ENCODE measurements at places on chromosomes 12 and 14. TPM values are rescaled to one million over a fixed set of nuclear protein-coding genes. Genes with fewer than 3 reads are reported as not detected.

DNA sequence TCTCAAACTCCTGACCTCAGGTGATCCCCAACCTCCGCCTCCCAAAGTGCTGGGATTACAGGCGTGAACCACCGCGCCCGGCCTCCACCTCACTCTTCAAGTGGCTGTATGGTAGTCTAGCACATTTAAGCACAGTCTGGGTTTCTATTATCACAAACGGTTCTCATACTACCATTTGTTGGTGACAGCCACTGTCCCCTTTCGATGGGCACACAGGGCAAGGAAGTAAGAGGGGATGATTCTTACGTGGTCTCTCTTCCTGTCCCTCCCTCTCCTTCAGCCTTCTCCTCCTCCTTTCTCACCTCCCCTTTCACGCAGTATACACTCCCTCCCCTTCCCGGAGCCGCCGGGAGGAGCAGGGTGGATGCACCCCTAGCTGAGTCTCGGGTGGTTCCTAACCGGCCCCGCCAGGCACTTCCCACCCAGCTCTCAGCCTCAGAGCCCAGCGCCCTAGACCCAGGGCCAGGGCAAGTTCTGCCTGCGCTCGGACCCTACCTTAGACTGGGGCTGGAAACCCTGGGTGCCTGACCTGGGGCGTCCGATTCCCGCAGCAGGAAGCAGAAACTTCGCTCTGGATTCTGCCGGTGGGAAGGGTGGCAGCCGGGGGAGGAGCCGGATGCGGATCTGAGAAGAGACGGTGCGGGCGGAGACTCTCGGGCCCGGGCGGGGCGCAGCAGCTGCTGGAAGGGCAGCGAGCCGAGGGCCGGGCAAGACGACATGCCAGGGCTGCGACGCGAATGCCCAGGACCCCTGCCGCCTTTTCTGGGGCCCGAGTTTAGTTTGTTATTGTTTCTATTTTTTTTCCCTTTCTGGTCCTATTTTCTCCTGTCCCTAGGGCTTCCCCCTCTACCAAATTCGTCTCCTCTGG, at the start of gene TEP1:
TSS of gene TEP1 (minus strand) at position 626 of the 868 bp plus-strand sequence. CDS start 5,062 bp downstream, outside the sequence.
- DNase-seq, result peak; percentile 77

P2RX2 gene
- total RNA-seq, result not detected

DNA sequence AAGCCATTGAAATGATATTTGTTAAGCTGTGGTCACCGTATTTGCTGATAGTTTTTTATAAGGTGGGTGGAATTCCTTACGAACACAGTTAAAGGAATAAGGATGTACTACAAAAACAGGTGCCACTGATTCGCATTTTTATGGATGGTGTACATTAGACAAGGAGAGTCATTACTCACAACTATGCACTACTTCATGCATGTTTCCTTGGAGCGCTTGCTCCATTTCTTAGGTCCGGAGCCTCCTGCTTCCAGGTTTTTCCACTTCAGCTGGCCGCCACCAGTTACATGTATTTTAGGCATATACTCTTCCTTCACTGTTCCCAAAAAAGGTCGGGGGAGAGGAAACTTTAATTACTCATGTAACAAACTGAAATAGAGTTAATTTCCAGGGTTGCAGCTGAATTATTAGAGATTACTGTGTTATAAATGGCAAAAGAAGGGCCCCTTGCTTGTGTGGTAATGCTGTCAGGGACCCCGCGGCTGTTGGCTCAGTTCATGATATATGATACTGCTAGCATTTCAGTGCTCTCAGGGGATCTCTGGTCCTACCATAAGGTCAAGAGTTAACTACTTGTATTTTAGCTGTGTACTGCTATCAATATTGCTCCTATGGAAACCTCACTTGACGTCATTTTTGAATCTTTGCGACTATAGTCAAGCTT, 454.7 kb downstream of the NPAS3 start:
- no peak for DNase-seq

TEX22 gene
- total RNA-seq, result 1.5 TPM

DNA sequence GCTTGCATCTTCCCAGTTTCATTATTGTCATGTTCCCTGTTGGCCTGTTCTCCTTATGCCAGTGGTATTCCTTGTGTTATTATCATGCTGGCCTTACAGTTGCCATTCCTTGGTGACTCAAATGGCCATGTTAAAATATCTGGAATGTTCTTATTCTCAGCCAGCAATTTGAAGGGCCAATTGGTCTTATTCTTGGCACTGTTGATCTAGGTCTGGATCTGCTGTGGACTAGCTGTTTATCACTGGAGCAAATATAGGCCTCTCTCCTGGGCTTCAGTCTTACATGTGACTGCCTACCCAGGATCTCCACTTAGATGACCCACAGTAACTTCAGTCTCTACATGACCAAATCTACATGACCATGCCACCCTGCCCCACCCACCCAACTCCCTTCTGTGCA, 5.4 kb downstream of the CIPC start:
- no peak for DNase-seq

- DNase-seq, result no peak
Observed at GRCh38 chr14:45373877-45374276, 120.9 kb upstream of the MIS18BP1 start.

DNA sequence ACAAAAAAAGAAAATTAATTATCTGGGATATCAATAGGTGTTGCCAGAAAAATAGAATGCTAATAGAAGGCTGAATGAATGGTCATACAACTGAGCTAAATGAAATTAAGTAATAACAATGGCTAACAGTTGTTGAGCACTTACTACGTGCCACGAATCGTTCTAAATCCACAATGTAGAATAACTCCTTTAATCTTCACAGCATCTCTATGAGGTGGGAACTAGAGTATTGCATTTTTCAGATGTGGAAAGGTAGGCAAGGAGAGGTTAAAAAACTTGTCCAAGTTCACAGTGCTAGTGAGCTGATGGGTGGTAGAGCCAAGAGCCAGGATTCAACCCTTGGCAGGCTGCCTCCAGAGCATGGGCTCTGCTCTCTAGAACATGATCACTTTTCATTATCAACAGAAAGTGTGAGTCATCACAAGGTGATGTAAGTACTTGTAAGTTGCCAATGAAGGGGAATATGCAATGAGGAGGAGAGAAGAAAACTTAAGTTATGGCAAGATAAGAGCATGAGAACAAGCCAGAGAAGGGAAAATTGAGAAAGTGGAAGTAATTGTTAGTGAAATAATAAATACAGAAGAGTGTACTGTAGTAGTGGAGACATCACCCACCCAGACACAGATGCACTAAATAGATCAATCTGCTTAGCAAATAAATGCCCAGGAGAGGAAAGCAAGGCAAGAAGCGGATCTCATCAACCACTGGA, 122.1 kb downstream of the PRKD1 start:
- peak; percentile 99 for DNase-seq

GRCh38 chr12:122403115-122403770, 19.2 kb downstream of the CLIP1 start:
- DNase-seq, result no peak

NANOG gene
- total RNA-seq, result 0.16 TPM

- no peak for DNase-seq
Observed at GRCh38 chr12:125104982-125105381, 39.7 kb downstream of the AACS start.

CCDC85C gene
- total RNA-seq, result 2.9 TPM

BLTP3B gene
- 72.9 TPM for total RNA-seq

GRCh38 chr12:4274396-4275015, 944 bp downstream of the CCND2 start:
- DNase-seq, result no peak

DNA sequence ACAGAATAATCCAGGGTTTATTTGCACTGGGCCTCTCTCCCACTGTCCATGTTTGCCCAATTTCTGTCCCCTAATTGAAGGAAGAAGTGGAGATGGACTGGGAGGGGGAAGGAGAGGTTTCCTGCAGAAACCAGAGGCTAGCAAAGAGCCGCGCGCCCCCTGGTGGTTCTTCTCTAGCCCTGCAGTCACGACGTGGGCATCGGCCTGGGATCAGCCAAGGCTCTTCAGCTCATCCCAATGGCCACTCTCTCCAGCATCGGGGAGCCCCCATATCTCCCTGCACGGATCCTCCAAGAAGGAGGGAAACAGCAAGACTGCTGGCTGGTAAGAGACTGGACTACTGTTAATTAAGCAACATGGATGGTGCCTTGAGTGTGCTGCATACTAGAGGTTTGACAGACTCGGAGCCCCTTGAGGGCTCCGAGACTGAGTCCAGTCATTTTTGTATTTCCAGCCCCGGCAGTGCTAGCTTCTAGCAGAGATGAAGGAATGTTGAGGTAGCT, 18.7 kb downstream of the ZBTB39 start:
- peak; percentile 74 for DNase-seq

DNA sequence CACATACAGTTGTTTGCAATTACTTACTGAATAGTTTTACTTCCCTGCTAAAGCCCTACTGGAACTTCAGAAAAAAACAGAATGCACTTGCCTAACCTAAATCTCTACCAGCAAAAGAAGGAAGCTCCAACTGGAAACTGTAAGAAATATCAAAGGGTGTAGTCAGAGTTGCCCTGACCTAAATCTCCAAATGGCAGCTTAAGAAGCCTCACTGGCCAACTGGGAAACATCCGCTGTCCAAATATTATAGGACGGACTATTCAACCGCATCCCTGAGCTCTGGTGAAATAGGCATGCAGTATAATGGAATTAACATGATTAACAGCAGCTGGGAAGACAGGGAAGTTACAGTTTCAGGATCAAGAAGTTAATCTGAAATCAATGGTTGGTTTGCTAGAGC, 24.3 kb downstream of the ANAPC7 start:
- DNase-seq, result no peak

DNA sequence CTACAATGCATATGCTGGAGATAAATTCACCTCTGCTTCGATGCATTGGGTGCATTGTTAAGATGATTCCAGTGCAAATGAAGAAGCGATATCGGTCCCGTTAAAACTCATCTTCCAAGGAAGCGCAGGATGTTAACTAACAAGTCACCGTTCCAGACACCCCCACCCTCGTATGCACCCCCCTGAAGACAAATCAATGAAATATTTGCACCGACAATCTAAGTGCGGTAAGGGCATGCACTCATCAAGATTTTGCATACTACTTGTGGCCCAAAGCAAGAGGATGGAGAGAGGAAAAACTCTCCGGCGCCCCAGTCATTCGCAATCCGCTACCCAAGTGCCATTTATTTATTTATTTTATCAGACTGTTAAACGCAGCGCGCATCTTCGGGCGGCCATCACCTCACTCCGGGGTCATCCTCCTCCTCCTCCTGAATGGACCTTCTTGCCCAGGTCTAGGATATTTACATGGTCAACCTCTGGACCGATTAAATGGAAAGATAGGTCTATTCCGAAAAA, 1.2 kb downstream of the NOVA1 start:
- DNase-seq, result peak; percentile 34

- DNase-seq, result no peak
Observed at GRCh38 chr14:64636980-64637429, 67.2 kb upstream of the PLEKHG3 start.

GRCh38 chr12:131159660-131160059, 206.0 kb downstream of the ADGRD1 start:
- no peak for DNase-seq

DNA sequence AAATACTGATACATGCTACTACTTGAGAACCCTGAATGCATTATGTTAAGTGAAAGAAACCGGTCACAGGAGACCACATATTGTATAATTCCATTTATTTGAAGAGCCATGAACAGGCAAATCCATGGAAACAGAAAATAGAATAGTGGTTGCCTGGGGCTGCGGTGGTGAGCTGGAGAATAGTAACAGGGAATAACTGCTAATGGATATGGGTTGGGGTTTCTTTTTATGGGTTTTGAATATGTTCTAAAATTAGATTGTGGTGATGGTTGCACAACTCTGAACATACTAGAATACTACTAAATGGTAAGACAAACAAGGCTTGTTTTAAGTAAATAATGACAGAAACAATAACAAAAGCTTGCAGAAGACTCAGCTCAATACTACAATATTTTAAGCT, 293.0 kb downstream of the BTG1 start:
- DNase-seq, result no peak

DNA sequence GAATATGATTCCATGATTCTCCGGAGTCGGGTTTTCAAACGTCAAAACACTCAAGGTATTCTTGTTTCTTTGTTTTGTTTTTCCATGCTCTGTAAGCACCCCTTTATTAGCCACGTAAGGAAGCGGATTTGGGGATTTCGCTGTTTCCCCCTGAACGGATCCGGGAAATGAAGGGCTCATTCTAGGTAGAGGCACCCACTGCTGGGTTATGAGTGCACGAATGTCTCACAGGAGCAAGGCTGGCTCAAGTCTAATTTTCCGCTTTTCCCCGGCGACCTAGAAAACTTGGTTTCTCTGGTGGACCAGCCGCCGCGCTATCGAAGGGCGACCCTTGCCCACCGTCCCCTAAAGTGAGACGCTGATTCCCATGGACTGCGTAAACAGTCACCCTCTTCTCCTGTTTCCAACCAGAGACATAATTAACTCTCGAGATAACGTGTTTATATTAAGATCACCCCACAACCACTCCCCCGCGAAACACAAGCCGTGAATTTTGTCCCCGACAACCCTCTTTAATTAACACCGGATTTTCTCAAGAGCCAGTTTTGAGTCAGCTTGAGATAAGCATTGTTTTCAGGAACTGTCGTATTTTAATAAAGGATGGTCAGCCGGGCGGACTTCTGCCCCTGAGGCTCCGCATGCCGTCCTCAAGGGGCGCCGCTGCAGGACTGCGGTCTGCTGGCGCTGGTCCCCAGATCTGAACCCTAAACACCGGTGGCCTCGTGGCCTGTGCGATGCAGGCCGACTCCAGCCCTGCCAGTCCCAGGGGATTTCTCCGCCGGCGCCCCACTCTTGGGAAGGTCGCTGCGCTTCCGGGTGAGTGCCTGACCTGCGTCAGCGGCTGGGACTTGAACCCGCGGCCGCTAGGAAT, 515 bp upstream of the ABCC9 start:
- peak; percentile 73 for DNase-seq

POTEM gene
- total RNA-seq, result not detected

GRCh38 chr14:21055432-21056117, 2.0 kb upstream of the RNASE8 start:
- no peak for DNase-seq

DNA sequence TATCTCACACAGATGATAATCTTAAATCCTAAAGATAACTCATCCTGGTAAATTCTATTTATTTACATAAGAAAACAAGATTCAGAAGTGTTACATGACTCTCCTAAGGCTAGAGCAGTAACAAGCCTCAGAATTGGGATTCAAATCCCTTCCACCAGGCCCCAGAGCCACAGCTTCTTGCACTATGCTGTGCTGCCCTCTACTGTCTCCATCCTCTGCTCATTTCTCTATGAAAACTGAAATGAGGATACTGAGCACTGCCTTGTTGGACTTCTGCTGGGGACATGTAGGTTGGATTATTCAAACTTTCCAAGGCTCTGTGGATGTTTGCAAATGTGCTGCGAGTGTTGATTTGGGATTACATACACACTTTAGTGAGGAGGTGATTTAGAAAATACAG, 23.5 kb upstream of the C12orf50 start:
- DNase-seq, result peak; percentile 48

TAS2R43 gene
- 1.3 TPM for total RNA-seq

GRCh38 chr12:3622021-3622821, 130.7 kb downstream of the CRACR2A start:
- no peak for DNase-seq

- peak; percentile 72 for DNase-seq
Observed at GRCh38 chr14:55512421-55512820, 67.6 kb upstream of the KTN1 start.

DHRS2 gene
- total RNA-seq, result 1.1 TPM

All from fibroblast of the aortic adventitia (primary cell).